Stomach (tissue), 19 donors: ENCODE measurements at places on chromosomes 11 and 22. TPM values are rescaled to one million over a fixed set of nuclear protein-coding genes. Genes with fewer than 3 reads are reported as not detected.
A peak's percentile ranks its signal among the peaks of the same experiment; 100 is the strongest.

Gene TEX54
- total RNA-seq: not detected

GRCh38 chr11:110082899-110083298 lies 10.3 kb upstream of the ZC3H12C start:
- DNase-seq: no peak

DNA sequence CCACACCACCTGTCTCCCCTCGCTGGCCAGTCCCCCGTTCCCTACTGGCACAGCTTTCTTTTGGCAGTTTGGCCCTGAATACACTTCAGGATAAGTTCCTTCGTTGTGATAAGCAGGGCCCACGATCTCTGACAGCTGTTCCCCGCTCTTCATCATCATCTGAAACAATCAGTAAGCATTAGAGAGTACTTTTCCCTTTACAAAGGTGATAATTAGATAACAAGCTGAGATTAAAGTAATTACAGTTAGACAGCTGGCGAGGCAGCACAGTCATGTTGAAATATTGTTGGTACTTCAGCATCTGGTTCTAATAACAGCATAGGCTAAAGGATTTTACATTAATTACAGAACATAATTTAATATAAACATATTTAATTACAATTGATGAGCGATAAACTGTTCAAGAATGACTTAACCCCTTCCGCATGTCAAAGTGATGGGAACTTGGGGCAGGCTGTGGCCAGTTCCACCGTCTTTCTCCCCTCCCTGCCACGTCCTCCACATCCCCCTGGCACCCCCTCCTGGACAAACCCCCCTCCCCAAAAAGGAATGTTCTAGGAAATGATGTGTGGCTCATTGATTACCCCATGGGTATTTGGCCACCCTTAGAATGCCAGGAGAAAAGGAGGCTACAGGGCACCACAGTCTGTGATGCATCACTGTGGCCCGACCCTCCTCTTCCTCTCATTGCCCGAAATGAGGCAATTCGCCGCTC lies 134.9 kb downstream of the RCN1 start:
- no peak for DNase-seq

DNA sequence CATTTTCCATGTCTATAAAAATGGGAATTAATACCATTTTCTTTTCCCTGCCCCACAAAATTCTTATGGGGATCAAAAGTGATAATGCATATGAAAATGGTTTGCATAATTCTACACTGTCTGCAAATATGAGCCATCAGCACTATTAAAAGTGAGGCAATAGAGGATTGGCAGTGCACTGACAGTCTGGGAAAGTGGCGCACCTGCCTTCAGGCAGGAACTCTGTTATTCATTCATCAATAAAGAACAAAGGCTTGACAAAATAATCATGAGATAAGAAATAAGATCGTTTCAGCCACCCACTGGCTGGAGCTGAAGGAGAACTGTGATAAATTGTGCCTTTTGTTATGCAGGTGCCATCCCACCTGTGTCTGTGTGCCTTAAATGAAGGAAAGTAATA lies 49.5 kb downstream of the ARFGAP2 start:
- no peak for DNase-seq

Gene KBTBD3
- total RNA-seq: 0.58 TPM

Gene POU2AF1
- 43.2 TPM for total RNA-seq

DNA sequence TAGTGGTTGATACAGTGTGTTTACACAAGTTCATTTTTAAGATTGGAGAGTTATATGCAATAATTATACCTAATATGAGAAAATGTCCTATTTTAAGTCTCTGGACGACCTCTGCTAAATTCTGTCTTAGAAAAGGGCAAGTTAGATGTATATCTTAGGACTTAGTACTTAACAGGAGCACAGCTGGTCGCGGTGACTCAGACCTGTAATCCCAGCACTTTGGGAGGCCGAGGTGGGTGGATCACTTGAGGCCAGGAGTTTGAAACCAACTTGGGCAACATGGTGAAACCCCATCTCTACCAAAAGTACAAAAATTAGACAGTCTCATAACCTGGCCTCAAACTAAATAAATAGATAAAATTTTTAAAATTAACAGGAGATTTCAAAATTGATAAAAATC lies 27.2 kb downstream of the BSX start:
- no peak for DNase-seq

Gene MS4A4A
- 5.4 TPM for total RNA-seq

GRCh38 chr11:22787551-22788162 lies 41.9 kb downstream of the SVIP start:
- DNase-seq: peak; percentile 75

DNA sequence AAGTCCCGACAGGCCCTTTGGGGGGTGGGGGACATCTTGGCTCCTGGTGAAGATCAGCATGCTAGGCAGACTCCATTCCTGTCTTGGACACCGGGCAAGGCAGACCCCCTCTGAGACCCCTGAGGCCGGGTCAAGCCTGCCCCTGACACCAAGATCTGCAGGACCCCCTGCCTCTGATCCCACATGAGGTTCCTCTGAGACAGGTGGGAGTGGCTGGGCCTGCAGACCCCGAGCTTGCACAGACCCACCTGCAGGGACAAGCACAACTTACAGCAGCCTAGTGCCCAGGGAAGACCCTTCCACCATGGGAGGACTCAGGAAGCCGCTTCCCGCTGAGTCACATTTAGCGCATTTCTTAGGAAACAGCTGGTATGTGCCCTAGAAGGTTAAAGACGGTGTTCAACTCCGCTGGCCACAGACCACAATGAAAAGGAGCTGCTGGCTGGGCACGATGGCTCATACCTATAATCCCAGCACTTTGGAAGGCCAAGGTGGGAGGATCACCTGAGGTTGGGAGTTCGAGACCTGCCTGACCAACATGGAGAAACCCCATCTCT lies 15.5 kb downstream of the ARVCF start:
- no peak for DNase-seq

Gene DEPDC7
- 3.5 TPM for total RNA-seq

Gene CCDC87
- 15.9 TPM for total RNA-seq

DNA sequence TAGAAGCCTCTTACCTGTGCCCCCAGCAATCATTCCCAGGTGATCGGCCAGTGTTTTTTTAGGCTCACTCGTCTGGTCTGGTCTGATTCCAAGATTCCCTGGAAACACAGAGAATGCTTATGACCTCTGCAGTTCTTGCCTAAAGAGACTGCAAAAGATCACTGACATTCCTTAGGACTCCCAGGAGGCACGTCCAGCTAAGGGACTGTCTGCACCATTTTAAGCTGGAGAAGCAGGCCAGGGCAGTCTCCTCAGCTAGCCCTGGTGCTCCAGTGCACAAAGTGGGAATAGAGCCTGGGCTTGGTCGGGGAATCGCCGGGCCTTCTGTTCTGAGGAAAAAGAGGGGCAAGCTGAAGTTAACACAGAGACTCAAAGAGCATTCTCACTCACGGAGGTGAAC lies 4.8 kb downstream of the CYB5R2 start:
- DNase-seq: no peak

Gene RAB39A
- not detected for total RNA-seq

GRCh38 chr11:70127653-70128434 lies 49.7 kb downstream of the ANO1 start:
- DNase-seq: no peak

Gene OR51E2
- total RNA-seq: not detected

- no peak for DNase-seq
These were observed 117.0 kb downstream of the ME3 start for GRCh38 chr11:86555401-86555800.

Gene OTOG
- total RNA-seq: not detected

DNA sequence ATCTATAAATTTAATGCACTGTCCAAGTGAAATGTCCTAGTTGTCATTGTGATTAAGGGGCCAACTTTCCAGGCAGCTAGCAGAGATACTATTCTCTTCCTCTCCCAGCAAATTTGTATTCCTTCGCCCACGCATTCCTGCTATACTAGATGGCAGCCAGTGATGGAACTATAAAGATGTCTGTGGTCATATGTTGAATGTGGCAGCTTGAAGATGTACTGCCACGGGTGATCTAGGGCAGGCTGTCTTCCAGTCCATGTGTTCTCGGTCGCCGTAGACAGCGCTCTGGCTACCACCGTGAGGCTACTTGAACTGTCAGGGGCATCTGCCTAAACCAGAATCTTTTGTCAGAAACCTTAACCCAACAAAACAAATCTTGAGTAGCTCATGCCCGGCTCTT lies 8.3 kb upstream of the SIDT2 start:
- DNase-seq: peak; percentile 9

- no peak for DNase-seq
These were observed 22.1 kb upstream of the NNMT start for GRCh38 chr11:114273890-114274635.

GRCh38 chr22:26210334-26210733 lies 41.1 kb downstream of the SEZ6L start:
- no peak for DNase-seq

Gene MS4A10
- total RNA-seq: 0.18 TPM

DNA sequence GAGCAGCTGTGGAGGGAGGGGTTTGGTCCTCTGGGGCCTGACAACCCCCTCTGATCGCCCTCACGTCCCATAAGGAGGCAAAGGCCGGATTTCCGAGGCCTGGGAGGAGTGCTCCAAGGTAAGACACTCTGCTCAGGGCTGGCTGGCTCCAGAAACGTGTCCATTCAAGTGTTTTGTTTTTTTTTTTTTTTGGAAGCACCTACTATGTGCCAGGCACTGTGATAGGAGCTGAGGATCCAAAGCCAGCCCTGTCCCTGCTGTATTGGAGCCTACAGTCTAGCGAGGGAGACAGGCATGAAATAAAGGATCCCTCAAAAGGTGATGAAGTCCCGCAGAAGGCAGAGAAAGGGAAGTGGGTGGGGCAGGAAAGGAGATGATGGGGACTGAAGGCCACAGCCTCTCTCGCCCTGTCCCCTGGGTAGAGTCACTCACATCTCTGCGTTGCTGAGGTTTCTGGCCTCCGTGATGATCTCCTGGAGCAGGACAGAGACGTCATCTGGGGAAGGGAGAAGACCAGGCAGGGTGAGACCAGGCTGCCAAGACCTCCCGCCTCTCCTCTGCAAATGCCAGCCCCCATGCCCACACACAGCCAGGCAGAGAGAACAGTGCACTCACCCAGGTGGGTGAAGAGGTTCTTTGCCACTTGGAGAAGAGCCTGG lies 89.2 kb downstream of the PDE2A start:
- no peak for DNase-seq

DNA sequence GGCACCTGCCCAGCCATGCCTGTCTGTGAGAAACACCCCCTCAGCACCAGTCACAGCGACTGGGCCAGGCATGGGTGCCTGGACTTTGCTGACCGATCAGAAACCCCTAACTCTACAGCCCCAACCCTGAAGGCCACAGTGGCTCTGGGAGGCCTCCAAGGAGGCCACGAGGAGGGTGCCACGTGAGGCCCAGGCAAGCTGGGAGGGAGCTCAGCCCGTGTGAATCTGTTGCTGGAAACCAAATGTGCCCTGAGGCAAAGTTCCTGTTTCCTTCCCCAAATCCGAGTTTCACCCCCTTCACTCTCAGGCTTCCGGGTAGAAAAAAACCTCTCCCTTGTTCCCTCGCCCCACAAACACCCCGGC lies 1.3 kb downstream of the UNC93B1 start:
- DNase-seq: no peak
